ENCODE measurements at places on chromosomes 2 and 18.

DNA sequence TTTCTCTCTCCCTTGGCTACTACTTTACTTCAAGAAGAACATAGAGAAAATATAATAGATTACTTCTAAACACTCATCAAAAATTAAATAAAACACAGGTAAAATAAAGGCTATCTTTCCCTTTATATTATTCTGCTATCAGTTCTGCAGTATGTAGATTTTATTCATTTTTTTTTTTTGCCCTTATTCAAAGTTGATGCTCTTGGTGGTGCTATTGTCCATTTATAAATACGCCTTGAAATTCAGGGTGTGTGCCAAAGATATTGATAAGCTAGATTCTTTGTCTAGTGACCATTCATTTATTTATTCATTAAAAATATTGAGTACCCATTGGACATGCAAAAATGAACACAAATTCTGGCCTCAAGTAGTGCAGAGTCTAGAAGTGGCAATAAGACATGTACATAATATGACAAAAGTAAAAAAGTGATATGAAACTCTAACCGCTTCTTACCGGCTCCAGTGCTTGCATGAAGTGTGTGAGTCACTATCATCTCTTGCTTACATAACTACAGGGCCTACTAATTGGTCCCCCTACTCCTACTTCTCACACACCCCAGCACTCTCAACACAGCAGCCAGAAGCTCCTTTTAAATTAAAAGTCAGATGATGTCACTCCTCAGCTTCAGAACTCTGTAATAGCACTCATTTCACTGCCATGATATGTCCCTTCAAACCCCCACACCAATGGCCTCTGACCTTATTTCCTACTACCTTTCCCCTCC lies 208.3 kb upstream of the FANCL start:
- DNase-seq: no peak

- no peak for DNase-seq
These were observed 74.6 kb downstream of the ASB1 start for GRCh38 chr2:238501311-238501710.

DNA sequence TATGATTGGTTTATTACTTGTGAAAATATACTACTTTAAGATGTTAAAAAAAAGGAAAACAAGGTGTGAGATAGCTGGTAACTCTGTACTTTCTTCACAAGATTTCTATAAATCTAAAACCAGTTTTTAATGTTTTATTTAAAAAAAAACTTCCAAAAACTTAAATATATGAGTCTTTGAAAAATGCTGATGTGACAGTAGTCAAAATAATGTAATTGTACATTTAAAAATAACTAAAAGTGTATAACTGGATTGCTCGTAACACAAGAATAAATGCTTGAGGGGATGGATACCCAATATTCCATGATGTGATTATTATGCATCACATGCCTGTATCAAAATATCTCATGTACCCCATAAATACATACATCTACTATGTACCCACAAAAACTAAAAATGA lies 464.9 kb downstream of the NYAP2 start:
- DNase-seq: no peak

- DNase-seq: no peak
These were observed 26.9 kb upstream of the ASAP2 start for GRCh38 chr2:9179572-9180201.

Measured in amygdala (tissue), 56 donors.